SK-N-SH (cell line): ENCODE measurements at places on chromosomes 2 and 18. TPM values are rescaled to one million over a fixed set of nuclear protein-coding genes. Genes with fewer than 3 reads are reported as not detected.

GRCh38 chr2:181991171-181991885, 5.7 kb downstream of the PPP1R1C start:
- H3K4me3 ChIP-seq: no peak overlapping the region

DNA sequence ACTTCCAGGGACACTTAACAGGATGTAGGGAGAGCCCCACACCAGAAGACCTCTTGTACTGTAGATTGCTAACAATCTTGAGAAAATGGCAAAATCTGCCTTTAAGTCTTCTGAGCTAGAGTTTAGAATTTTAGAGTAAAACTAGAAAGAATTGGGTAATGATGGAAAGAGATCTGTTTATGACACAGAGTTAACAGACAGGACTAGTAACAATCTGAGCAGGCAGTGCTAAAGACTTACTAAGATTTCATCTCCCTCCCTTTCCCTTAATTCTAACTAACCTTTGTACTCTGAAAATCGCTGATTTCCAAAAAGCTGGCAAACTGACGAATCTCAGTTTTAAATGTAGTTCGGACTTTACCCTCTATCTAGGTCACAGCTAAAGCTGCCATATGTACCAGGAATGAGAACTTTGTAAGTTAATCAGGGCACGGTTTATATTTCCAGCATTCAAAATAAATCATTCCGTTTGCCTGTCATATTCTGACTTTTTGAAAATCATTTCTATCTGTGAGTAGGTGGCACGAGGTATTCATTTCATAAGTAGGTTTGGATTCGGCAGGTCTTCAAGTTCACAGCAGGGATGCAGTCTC, 256.5 kb upstream of the EPAS1 start:
- H3K4me3 ChIP-seq: no peak overlapping the region
- H3K4me1 ChIP-seq: peaks cover 10% of the 10 kb centered on the region; the same call in 1 of the 2 replicates
- no peaks in the 10 kb centered on the region for H3K36me3 ChIP-seq
- no peak overlapping the region for H3K27ac ChIP-seq

GRCh38 chr18:75923169-75923568, 495.7 kb upstream of the SMIM21 start:
- H3K4me1 ChIP-seq: no peaks in the 10 kb centered on the region
- no peaks in the 10 kb centered on the region for H3K27me3 ChIP-seq
- no peak overlapping the region for H3K27ac ChIP-seq
- no peak for DNase-seq

DNA sequence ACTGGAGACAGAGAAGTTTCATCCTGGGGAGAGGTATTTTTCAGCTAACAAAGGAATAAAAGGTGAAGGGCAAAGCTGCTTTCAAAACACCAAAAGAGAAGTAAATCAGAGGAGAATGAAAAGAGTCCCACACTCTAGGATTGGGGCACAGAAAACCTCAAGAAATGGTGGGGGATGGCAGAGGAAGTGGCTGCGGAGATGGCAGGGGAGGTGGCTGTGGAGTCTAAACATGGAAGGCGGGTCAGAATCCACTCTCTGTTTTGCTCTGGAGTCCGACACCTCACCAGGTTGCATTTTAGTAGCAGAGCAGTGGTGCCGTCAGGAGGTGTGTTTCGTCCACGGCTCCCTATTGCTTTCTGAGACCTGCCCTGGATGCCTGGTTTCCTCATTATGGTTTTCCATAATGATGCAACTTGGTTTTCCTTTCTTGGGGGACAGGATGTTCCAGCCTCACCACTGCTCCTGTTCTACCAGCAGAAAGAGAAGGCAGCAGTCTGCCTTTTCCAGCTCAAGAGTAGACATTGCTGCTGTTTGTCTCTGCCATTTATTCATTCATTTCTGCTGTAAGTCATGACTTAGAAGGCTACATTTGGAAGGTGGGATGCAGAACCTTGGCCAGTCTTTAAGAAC, 188.7 kb downstream of the ANKRD44 start:
- H3K27ac ChIP-seq: no peak overlapping the region
- H3K36me3 ChIP-seq: no peaks in the 10 kb centered on the region
- no peak overlapping the region for H3K4me3 ChIP-seq
- no peak for DNase-seq
- no peaks in the 10 kb centered on the region for H3K27me3 ChIP-seq

The TCF7L1 gene
- 1.6 and 3.7 TPM in 2 replicates for polyA plus RNA-seq

- no peaks in the 10 kb centered on the region for H3K4me1 ChIP-seq
- no peak for DNase-seq
- H3K4me3 ChIP-seq: no peak overlapping the region
- no peaks in the 10 kb centered on the region for H3K36me3 ChIP-seq
- H3K27ac ChIP-seq: no peak overlapping the region
Measured at GRCh38 chr2:129748653-129749052, 230.8 kb upstream of the RAB6C start.

DNA sequence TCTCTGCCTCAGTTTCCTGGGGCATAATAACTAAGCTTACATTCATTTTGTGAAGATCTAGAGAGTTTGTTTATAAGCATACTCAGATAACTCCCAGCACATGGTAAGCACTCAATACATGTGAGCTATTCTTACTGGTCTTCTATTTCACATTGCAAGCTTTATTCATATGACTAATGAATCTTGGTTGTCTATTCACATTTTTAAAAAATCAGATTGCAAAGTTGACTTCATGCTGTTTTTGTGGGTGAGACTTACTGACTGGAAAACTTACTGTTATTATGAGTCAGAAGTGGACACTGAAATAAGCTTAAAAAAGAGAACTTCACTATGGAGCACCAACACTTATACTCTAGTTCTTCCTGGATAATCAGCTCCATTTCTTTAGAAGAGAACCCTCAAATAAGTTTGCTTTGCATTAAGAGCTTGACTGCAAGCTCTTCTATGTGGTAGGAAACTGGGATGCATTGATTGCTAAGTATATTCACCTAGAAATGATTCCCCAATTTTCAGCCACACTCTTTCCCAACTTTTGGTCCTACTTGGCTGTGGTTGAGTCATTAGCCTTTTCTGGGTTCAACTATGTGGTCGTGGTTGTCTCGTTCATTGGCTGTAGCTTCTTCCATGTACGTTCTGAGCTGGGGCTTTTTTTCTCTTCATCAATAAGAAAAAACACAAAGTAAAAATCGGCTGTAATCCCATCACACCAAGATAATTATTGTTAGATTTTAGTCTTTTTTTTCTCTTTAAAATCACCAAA, 29.5 kb upstream of the RBMS1 start:
- H3K4me3 ChIP-seq: no peak overlapping the region
- no peaks in the 10 kb centered on the region for H3K27me3 ChIP-seq
- no peaks in the 10 kb centered on the region for H3K36me3 ChIP-seq
- H3K27ac ChIP-seq: no peak overlapping the region
- H3K4me1 ChIP-seq: no peaks in the 10 kb centered on the region

- no peak overlapping the region for H3K27ac ChIP-seq
- no peak for DNase-seq
- H3K27me3 ChIP-seq: no peaks in the 10 kb centered on the region; the same call in 1 of the 2 replicates
- H3K4me1 ChIP-seq: no peaks in the 10 kb centered on the region; the same call in 1 of the 2 replicates
Measured at GRCh38 chr2:173719471-173719870, 245.7 kb downstream of the SP3 start.

The TGFA gene
- polyA plus RNA-seq: not detected in 2 replicates

- no peaks in the 10 kb centered on the region for H3K36me3 ChIP-seq
- no peaks in the 10 kb centered on the region; the same call in 1 of the 2 replicates for H3K4me1 ChIP-seq
- no peaks in the 10 kb centered on the region; the same call in 1 of the 2 replicates for H3K27me3 ChIP-seq
Measured at GRCh38 chr2:98835831-98836385, 100.1 kb downstream of the CRACDL start.

- H3K27me3 ChIP-seq: no peaks in the 10 kb centered on the region
- H3K36me3 ChIP-seq: no peaks in the 10 kb centered on the region
- H3K4me1 ChIP-seq: peaks cover 5% of the 10 kb centered on the region
Measured at GRCh38 chr2:46246790-46247189, 50.4 kb upstream of the EPAS1 start.

The RFX8 gene
- 0.07 and 0.11 TPM in 2 replicates for polyA plus RNA-seq

DNA sequence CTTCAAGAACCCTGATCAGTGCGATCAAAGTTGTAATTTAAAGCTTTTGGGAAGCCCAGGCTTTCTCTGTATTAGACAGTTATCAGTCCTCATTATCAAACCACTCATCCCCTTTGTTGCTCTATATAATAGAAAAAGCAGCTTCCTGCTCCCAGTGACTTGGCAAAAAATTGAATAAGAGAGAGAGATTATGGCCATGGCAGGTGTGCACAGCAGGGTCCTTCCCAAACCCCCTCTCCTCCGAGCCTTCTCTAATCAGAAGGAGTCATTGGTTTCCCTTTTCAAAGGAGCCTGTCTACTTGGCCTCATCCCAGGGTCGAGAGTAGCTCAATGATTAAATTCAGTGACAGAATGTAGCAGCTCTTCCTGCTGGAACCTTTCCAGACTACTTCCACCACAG, 81.5 kb downstream of the SEMA4F start:
- 0 out of 2 replicates have a peak overlapping the region, but pooled peaks have one; percentile 23 for H3K4me3 ChIP-seq
- peaks cover 8% of the 10 kb centered on the region for H3K36me3 ChIP-seq
- peak overlapping the region; percentile 47; the same call in 1 of the 2 replicates for H3K27ac ChIP-seq
- DNase-seq: peak; percentile 41
- H3K27me3 ChIP-seq: no peaks in the 10 kb centered on the region

- H3K27me3 ChIP-seq: no peaks in the 10 kb centered on the region
- no peak overlapping the region for H3K27ac ChIP-seq
- H3K4me1 ChIP-seq: 0 out of 2 replicates have a peak, but pooled peaks cover 12% of the 10 kb centered on the region
- H3K36me3 ChIP-seq: no peaks in the 10 kb centered on the region
- no peak overlapping the region for H3K4me3 ChIP-seq
Measured at GRCh38 chr2:65282477-65283053, 54.9 kb downstream of the ACTR2 start.

DNA sequence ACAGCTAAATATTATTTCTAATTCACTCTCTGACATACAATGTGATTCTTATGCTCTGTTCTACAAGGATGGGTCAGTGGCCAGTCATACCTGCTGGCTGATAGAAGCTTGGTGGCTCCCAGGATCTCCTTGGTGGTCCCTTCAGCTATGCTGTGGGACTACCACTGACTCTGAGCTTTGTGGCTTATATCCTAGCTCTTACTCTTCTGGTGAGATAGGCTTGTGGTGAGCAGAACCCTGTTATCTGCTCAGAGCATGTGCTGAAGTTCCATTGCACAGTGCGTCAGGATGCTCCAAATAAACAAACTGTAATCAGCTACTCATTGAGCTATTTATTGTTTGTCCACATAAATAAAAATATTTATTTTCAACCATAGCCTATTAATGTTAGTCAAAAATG, 51.7 kb downstream of the MFSD6 start:
- no peaks in the 10 kb centered on the region for H3K27me3 ChIP-seq
- no peaks in the 10 kb centered on the region for H3K36me3 ChIP-seq
- H3K4me1 ChIP-seq: peaks cover 3% of the 10 kb centered on the region; the same call in 1 of the 2 replicates
- H3K27ac ChIP-seq: no peak overlapping the region
- DNase-seq: no peak

DNA sequence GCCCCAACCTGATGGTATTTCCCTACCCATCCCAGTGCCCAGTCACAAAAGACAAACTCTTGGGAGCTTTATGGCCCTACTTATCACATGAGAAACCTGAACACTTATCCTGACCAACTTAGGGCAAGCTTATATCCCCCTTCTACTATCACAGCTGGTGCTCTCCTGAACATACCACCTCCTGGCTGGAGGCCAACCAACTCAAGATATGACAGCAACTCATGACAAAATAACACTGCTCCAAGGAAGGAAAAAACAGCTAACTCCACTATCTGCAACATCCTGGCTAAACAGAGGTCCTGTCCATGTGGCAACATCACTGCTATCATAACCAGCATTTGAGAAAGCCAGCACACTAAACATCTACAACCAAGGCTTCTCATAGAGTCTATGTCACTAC, 20.9 kb upstream of the CLASP1 start:
- H3K4me1 ChIP-seq: no peaks in the 10 kb centered on the region
- no peak overlapping the region for H3K27ac ChIP-seq
- no peak overlapping the region for H3K4me3 ChIP-seq
- H3K27me3 ChIP-seq: no peaks in the 10 kb centered on the region
- no peaks in the 10 kb centered on the region for H3K36me3 ChIP-seq
- DNase-seq: no peak

- no peaks in the 10 kb centered on the region for H3K36me3 ChIP-seq
- H3K4me3 ChIP-seq: no peak overlapping the region
- H3K4me1 ChIP-seq: peaks cover 23% of the 10 kb centered on the region
- DNase-seq: no peak
- H3K27me3 ChIP-seq: no peaks in the 10 kb centered on the region
Measured at GRCh38 chr2:20585359-20585709, 65.6 kb downstream of the HS1BP3 start.

The C1GALT1C1L gene
- 2.6 and 3.1 TPM in 2 replicates for polyA plus RNA-seq

GRCh38 chr2:107529146-107529545, 297.5 kb upstream of the RGPD4 start:
- H3K27me3 ChIP-seq: no peaks in the 10 kb centered on the region
- no peak overlapping the region; the same call in 1 of the 2 replicates for H3K4me3 ChIP-seq
- no peaks in the 10 kb centered on the region for H3K36me3 ChIP-seq
- H3K4me1 ChIP-seq: no peaks in the 10 kb centered on the region
- DNase-seq: peak; percentile 32

DNA sequence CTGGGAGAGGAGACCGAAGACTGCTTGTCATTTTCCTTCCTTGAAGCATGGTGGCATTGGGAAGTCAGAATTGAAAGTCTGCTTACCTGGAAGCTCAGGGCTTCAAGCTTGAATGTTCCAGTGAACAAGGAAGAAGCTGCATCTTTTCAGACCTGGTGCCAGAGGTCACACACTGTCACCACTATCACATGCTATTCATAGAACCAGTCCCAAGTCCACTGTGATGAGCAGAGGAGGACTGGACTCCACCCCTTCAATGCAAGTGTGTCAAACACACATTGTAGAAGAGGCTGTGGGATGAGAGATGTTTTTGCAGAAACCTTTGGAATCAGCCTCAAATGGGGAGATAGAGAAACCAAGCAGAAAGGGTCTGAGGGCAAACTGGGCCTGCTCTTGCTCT, 81.4 kb downstream of the LYPD1 start:
- no peak overlapping the region for H3K4me3 ChIP-seq
- H3K36me3 ChIP-seq: no peaks in the 10 kb centered on the region
- no peaks in the 10 kb centered on the region for H3K4me1 ChIP-seq
- no peak for DNase-seq
- H3K27me3 ChIP-seq: no peaks in the 10 kb centered on the region
- H3K27ac ChIP-seq: no peak overlapping the region

The RAB27B gene
- 0.56 and 0.68 TPM in 2 replicates for polyA plus RNA-seq

The TWSG1 gene
- polyA plus RNA-seq: 44.0 and 52.0 TPM in 2 replicates

The CREB1 gene
- polyA plus RNA-seq: 14.5 and 19.2 TPM in 2 replicates

DNA sequence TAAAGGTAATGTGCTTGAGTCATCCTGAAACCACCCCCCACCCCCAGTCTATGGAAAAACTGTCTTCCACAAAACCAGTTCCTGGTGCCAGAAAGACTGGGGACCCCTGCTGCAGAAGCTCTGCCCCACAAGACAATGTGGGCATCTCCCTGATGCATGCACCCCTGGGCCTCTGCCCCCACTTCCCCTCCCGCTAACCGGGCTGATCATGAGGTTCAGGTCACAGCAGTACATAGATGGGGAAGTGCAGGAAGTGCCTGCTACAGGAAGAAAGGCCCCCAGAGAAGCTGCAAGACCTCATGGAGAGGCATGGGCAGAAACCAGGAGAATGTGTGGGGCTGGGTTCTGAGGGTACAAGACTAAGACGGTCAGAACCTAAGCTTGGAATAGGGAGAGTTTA, 243.4 kb upstream of the ID2 start:
- no peak for DNase-seq
- H3K4me3 ChIP-seq: no peak overlapping the region
- H3K27ac ChIP-seq: no peak overlapping the region
- H3K4me1 ChIP-seq: peaks cover 4% of the 10 kb centered on the region; the same call in 1 of the 2 replicates
- no peaks in the 10 kb centered on the region for H3K36me3 ChIP-seq

- no peak overlapping the region for H3K27ac ChIP-seq
- no peaks in the 10 kb centered on the region for H3K4me1 ChIP-seq
- H3K4me3 ChIP-seq: no peak overlapping the region
- no peak for DNase-seq
Measured at GRCh38 chr2:240965905-240966456, 32.4 kb upstream of the SNED1 start.

GRCh38 chr2:177394594-177394973, 2.0 kb downstream of the AGPS start:
- H3K4me3 ChIP-seq: no peak overlapping the region
- peaks cover 24% of the 10 kb centered on the region for H3K4me1 ChIP-seq
- DNase-seq: no peak

The COLEC11 gene
- 8.7 and 15.2 TPM in 2 replicates for polyA plus RNA-seq

The METTL21A gene
- 18.7 and 19.4 TPM in 2 replicates for polyA plus RNA-seq
